KBM-7 (cell line): ENCODE measurements at places on chromosomes 4 and X.

DNA sequence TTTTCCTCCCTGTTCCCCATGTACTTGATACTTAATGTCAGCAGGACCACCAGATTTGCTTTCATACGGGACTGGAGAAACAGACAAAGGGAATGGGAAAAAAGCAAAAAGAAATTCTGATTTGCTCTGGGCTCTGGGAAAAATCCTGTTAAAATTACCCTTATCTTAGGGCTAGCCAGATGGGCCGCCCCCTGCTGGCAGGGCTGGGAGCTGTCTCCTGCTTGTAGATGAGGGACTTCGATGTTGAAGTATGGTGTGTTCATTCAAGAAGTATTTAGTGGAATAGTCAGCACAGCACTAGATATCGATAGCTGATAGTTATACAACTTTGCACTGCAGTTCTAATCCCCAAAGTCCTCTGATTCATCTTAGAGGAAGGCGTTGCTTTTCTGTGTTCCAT lies 45.8 kb downstream of the BCORL1 start:
- DNase-seq: peak; percentile 55

DNA sequence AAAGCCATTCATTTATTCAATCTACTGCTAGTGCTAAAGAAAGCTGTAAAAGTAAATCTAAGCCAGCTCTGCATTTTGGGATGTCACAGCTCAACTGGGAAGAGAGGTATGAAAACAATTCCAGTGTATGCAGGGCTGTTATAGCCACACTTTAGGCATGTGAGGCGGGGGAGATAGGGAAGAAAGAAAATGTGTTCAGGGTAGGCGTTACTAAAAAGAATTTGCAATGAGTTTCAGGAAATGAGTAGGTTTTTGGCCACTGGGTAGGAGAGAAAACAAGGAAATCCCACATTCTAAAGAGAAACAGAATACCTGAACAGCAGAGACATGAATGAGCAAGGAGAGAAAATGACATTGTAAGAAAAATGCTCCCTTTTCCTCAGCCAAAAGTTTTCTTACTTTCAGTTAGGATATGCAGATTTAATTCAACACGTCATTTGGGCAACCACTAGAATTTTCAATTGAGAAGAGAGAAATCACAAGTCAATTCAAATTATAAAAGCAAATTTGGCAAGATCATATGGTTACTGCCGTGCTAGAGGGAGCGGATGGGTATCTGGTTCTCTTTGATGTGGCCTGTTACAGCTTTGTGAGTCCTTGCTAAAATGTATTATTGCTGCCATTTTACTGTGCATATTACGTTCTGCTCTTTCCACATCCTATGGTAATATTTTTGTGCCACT lies 226.3 kb downstream of the KCNIP4 start:
- no peak for DNase-seq

- no peak for DNase-seq
Observed at GRCh38 chr4:153438916-153439756, 27.0 kb upstream of the TMEM131L start.

GRCh38 chr4:188254211-188254610 lies 115.0 kb downstream of the TRIML1 start:
- DNase-seq: no peak

DNA sequence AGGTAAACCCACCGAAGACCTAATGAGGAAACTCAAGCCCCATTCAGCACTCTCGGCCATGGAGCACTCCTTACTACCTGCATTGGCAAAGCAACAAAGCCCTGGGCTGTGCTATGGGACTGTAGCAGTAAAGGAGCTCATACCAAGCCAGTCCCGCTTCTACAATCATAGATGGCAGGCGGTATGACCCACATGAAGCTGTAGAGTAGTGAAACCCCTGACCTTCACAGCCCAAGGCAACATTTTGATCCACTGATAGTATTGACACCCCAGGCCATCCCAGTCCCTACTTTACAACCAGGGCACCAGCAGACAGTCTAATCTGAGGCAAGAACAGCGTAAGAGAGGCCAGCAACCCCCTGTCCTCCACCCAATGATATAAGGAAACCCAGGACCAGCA lies 25.2 kb downstream of the CENPC start:
- DNase-seq: no peak

DNA sequence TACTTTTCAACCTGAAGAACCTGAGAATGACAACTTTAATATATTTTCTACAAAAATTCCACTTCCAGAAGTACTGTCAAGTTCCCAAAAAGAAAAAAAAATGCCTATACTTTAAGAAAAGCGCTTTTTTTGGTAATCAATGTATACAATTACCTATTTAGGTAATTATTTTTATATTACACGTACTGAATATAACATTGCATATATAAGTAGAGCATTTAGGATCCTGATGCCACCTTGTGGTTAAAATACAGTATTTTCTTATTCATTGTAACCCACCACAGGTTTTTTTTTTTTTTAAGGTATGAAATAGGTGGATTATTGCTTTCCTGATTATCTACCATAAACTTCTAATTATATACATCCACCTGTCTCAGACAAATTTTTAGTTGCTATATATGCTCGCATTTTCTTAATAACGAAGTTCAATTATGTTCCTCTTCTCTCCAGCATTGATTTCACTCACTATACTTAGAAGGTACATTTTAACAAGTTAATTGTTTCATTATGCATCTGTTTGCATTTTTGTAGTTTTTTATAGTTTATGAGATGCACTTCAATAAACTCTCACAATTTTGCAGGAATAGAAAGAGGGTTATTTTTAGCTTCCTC lies 5.2 kb downstream of the MAP9 start:
- DNase-seq: peak; percentile 55

DNA sequence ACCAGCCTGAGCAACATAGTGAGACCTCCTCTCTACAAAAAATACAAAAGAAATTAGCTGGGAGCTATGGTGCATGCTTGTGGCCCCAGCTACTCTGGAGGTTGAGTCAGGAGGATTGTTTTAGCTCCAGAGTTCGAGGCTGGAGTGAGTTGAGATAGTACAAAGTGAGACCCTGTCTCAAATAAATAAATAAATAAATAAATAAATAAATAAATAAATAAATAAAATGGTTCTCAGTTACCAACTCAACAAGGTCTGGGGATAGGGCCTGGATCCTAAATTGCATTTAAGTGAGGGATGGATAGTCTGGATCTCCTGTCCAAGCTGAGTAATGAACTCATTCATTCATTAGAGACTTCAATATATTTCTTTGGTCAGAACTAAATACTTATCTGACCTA lies 115.7 kb upstream of the IL1RAPL2 start:
- no peak for DNase-seq

GRCh38 chr4:77201857-77202256 lies 44.9 kb downstream of the CCNG2 start:
- DNase-seq: no peak

DNA sequence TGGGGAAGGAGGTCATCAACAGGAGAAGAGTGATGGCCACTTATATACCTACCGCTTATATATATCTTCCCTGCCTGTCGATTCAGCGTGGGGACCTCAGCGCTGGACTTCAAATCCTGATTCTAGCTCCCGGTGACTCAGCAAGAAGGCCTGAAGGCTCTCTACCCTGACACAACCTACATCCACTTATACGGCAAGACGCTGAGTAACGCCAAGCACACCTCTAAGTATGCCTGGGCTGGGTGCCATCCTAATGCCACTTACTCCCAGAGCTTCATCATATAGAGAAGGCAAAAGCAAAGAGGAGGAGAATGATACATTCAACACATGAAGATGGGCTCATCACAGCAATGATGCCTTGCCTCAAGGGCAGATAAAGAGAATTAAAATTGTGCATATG lies 198.3 kb downstream of the CHIC2 start:
- DNase-seq: no peak

GRCh38 chrX:101550362-101550750 lies at the start of gene ARMCX1:
Gene ARMCX1 (plus strand): TSS chrX:101550547. CDS start chrX:101552931, 2,384 bp downstream.
- DNase-seq: no peak

DNA sequence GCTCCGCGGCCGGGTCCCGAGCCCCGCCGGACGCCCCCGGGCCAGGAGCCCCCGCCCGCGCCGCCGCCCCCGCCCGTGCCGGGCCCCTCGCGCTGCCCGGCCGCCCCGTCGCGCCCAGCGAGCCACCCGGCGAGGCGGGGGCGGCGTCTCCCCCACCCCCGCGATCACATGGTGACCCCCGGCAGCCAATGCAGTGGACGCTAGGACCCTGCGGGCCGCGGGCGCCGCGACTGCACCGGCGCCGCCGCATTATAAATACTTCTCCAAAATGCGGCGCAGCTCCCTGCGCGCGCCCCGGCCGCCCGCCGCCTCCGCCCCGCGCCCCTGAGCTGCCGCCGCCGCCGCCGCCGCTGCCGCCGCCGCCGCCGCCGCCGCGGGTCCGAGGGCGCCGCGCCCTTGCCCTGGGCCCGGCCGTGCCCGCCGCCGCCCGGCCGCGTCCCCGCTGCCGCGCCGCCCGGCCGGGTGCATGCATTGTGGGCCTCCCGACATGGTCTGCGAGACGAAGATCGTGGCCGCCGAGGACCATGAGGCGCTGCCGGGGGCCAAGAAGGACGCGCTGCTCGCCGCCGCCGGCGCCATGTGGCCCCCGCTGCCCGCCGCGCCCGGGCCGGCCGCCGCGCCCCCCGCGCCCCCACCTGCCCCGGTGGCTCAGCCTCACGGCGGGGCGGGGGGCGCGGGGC lies at the start of gene NAT8L:
Gene NAT8L, plus strand, starts transcription at position 282 of the 680 bp plus-strand sequence. Its CDS starts 185 bp downstream, at position 467.
- DNase-seq: peak; percentile 55

- DNase-seq: no peak
Observed at GRCh38 chr4:176709417-176709816, 83.3 kb downstream of the VEGFC start.

DNA sequence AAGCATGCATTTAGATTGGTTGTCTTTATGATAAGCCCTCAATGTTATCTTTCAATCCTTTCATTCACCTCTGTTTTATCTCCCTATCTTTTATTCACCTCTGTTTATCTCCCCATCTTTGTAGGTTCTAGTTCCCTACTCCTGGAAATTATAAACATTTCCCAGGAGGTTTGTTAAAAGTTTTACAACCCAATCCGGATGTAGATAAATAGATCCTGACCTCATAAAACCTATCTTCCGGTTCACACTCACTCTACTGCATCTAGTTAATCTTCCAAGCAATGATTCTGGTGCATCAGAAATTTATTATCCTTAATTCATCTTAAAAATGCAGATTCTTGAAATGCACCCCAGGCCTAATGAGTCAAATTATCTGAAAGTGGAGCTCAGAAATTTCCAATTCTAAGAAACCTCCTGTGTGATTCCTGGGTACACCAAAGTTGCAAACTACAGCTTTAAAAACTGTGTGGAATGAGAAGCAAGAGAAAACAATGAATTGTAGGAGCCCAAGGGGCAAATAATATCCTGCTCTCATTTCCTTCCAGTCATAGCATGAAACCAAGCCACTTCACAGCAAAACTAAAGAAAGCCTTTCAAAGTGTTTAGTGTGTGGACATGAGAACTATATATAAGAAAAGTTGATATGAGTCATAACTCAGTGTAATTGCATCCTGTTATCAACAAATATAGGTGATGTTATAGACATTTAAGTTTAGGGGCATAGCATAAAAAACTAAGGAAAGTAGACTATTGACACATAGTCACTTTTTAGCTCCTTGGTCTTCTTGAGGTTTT lies 51.1 kb upstream of the UGT8 start:
- DNase-seq: no peak

- DNase-seq: no peak
Observed at GRCh38 chrX:135497736-135498135, 22.7 kb upstream of the INTS6L start.

GRCh38 chr4:41912546-41912945 lies 22.7 kb upstream of the TMEM33 start:
- no peak for DNase-seq

- DNase-seq: no peak
Observed at GRCh38 chrX:39293203-39293602, 491.9 kb downstream of the MID1IP1 start.

- peak; percentile 56 for DNase-seq
Observed at GRCh38 chr4:89307446-89308160, at the start of gene GPRIN3. Gene GPRIN3 (minus strand): TSS chr4:89307800. CDS start chr4:89250110, 57,690 bp downstream.

DNA sequence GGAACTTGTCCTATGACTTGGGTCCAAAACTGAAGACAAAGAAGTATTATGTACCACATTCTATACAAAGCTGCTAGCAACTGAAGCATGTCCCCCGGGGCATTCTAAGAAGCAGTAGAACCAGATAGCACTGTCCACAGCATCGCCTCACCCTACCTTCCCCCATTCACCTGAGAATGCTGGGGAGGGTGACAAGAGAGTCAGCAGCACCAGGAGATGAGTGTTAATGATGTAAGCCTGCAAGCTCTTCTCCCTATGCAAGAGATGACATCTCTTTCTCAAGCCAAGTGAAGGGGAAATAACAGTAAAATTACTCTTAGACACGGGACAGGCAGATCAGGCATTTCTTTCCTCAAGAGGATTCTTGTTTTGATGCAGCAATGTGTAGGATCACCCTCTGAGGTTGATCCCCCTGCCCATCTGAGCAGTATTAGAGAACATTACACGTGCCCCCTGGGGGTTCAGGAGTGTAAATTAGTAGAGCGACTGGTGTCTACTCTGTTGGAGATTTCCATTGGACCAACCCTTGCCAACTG lies 13.9 kb upstream of the TLR1 start:
- no peak for DNase-seq

DNA sequence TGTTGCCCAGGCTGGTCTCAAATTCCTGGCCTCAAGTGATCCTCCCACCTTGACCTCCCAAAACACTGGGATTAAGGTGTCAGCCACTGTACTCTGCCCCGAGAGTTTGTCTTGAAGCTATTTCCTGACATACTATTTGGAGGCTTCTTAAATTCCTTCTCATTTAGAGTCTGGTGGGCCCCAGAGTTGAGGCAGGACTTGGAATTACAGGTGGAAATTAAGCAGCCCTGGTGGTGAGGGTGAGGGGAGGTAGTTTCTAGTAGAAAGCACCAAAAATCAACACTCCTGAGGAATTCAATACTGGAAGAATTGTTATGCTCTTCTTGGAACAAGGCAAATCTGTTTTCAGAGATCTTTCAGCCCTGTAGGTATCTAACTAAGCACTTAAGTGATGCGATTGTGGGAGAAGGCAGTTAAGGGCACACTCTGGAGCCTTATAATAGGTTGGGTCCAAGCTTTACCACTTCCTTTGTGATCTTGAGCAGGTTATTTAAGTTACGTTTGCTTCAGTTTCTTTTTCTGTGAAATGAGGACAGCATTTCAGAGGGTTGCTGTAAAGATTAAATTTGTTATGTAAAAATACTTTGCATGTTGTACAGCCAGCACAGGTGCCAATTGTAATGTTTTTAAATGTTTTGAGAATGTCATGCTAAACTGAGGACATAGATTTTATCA lies 200.7 kb downstream of the SOWAHB start:
- no peak for DNase-seq

DNA sequence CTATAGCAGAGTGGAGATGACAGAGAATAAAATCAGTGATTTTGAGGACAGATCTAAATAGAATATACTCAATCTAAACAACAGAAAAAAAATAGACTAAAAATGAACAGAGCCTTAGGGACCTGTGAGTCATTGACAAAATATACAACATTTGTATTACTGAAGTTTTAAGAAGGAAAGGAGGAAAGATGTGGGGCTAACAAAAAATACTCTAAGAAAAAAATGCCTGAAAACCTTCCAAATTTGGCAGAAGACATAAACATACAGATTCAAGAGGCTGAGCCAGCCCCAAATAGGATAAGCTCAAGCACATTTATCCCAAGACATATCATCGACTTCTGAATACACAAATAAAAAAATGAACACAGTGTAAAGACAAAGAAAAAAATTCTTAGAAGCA lies 123.6 kb upstream of the INTU start:
- no peak for DNase-seq
